ENCODE measurements at places on chromosomes 3 and 15.
A peak's percentile ranks its signal among the peaks of the same experiment; 100 is the strongest.

DNA sequence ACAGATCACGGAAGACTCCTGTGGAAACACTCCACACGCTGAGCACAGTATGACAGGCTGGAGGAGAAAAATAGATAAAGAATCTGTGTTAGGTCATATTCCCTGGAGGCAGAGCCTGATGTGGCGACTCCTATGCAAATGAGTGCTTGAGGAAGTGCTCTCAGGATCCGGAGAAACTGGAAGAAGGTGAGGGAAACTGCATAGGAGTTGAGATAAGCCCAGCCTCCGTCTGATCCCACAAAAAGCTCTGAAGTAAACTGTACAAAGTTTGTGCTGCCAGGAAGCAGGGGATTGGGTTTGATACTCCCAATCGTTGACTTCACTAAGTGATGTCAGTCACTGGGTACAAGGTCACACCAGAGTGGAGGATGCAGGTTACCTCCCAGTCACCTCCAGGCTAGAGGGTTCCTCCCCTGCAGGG is 33.4 kb downstream of the OSBPL10 start:
- DNase-seq, result no peak

DNA sequence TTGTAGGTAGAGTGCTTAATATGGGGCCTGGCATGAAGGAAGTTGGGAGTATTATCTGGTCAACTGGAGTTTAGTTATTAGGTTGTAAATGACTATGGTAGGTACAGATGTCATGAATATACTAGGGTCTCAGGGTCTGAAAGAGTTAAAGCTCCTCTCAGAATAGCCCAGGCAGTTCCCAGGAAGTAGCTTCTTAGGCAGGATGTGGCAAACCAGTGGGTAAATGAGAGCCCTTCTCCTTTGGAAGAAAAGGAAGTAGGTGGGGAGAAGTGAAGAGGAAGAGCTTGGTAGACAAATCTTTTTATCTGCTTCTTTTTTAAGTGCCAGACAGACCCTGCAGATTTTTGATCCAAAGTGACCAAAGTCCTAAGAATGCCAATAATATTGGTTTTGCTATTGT is 24.5 kb downstream of the MAP2K1 start:
- no peak for DNase-seq

GRCh38 chr15:40930430-40931299 is 1.5 kb downstream of the DLL4 start:
- DNase-seq, result no peak

GRCh38 chr3:47961036-47961435 is 55.2 kb downstream of the MAP4 start:
- no peak for DNase-seq

- DNase-seq, result no peak
Measured at GRCh38 chr3:186442162-186442561, 80.1 kb upstream of the DGKG start.

DNA sequence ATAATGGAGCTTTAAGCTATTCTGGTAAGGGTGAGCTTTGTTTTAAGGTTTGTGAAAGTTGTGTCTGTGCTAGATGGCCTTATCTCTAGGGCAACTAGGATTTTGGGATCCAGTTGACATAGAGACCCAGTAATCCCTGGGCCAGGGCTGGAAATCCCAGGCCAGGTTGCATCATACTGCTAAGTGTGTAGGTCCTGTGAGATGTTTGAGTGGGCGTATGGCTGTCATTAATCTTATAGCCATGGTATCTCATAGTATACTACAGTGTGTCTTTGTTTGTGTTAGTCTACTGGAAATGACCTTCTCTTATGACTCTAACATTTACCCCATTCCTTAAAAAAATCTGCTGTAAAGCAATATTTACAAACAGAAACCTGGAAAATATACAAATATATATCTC is 151.4 kb downstream of the CACNA2D3 start:
- DNase-seq, result no peak

GRCh38 chr3:147305533-147306250 is 100.7 kb downstream of the ZIC4 start:
- DNase-seq, result peak; percentile 86

- DNase-seq, result peak; percentile 74
Measured at GRCh38 chr15:74291101-74292071, 55.3 kb downstream of the CCDC33 start.

DNA sequence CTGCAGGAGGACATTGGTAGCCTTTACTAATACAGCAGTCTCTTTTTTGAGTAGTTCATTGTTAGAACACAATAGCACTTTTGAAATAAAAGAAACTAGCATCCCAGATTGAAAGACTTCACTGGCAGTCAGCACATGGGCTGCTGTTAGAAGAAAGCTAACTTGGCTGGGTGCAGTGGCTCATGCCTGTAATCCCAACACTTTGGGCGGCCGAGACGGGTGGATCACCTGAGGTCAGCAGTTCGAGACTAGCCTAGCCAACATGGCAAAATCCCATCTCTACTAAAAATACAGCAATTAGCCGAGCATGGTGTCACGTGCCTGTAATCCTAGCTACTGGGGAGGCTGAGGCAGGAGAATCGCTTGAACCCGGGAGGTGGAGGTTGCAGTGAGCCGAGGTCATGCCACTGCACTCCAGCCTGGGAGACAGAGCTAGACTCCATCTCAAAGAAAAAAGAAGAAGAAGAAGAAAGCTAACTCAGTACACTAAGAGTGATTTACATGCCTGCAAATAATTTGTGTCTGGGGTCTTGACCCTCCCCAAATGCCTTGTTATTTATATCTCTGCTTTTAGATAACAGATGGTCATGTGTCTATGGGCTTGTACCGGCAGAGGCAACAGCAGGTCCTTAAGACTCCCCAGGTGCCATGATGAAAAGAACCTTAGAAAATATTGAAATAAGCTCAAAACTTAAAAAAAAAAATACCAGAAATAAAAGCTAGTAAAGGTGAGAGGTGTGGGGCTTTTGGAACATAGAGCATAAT is 9.7 kb downstream of the TPM1 start:
- no peak for DNase-seq

GRCh38 chr3:176430244-176431037 is 766.8 kb downstream of the TBL1XR1 start:
- peak; percentile 60 for DNase-seq

DNA sequence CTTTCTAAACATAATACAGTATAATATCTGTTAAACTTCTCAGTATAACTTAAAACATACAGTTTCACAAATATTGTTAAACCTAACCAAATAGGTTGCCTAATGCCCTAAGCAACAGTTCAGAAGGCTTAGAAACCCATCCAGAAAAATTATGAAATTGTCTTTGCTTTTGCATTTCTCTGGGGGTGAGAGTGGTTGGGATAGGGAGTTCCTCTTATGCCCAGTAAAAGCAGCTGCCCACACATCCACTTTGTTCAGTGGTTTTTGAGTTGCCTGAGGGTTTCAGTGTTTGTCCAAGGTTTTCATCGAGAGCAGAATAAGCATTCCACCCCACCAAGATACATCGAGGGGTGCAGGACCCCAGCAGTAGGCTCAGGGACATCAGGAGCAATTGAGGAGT is 179.4 kb downstream of the CDIN1 start:
- DNase-seq, result no peak

- no peak for DNase-seq
Measured at GRCh38 chr15:87929841-87930240, 326.7 kb downstream of the NTRK3 start.

- no peak for DNase-seq
Measured at GRCh38 chr3:5635746-5636145, 448.2 kb downstream of the EDEM1 start.

DNA sequence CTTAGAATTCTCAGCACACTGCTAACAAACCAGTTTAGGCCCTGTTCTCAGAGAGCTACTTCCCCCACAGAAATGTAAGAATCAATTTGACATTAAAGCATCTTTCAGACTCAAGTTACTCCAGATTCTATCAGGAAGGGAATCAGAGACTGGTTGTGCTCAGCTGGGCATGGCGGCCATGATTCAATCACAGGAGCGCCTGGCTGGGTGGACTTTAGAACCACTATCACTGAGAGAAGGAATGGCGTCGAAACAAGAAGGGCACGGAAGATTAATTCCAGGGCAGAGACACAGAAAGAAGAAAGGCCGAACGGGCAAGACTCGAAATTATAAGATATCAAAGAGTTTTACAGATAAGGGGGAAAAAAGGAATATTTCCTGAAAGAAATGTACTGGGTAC is 6.2 kb downstream of the TNIK start:
- no peak for DNase-seq

DNA sequence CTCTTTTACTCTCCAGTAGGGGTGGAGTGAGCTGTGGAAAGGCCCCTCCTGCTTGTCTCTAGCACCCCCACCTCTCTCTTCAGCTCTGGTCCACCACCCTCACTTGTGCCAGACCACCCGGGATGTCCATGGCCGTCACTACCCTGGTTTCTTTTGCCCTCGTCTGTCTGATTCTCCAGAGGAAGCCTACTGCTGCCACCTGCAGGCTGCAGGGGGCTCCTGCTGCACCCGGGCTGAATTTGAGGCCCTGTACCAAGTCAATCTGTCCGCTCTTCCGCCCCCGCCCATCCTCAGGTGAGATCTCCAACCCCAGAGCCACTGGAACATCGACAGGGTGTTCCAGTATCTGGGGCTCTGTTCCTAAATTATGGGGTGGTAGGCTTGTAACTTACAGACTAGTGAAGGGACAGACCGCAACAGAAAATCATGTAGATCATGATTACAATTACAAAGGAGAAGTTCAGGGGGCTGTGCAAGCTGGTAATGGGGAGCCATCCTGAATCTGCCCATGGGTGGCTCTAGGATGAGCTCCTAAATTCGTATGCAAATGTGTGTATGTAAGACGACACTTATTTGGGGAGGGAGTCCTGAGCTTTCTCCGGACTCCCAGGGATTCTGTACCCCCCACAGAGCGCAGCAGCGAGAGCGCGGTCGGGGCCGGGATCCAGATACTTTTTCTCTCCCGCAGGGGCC is 683 bp upstream of the UNC45A start:
- DNase-seq, result peak; percentile 75

DNA sequence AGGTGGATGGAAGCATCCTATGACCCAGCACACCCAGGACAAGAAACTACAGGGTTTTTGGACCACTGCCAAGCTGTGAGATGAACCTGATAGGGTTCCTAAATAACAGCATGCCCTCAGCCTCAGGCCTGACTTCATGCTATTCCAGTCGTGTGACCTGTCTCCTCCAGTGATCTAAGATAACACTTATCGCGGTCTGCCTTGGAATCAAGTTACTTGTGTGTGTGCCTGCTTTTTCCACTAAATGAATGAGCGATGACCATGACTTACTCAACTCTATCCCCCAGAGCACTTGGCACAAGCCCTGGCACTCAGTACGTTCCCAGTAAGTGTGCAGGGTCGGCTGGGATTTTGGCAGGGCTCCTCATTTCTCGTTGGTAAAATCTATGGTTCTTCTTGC is 172.7 kb upstream of the TP63 start:
- no peak for DNase-seq

DNA sequence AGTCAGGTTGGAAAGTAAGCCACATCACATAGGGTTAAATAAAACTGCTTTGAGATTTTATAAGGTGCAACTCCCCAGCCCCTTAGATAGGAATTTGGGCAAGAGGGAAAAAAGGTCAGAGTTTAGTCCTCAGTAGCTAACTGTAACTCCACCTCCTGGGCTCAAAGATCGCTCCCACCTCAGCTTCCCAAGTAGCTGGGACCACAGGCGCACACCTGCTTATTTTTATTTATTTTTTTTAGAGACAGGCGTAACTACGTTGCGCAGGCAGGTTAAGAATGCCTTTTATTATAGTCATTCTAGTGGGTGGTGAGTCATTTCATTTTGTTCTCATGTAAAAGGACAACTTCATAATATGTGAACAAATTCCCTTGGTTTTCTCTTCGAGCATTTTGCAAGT is 14.7 kb downstream of the TM2D3 start:
- no peak for DNase-seq

- no peak for DNase-seq
Measured at GRCh38 chr15:90082140-90082715, 20.0 kb downstream of the IDH2 start.

- peak; percentile 38 for DNase-seq
Measured at GRCh38 chr3:144429719-144430121, 458.1 kb downstream of the DIPK2A start.

GRCh38 chr3:141663993-141664392 is 74.1 kb upstream of the RNF7 start:
- no peak for DNase-seq

DNA sequence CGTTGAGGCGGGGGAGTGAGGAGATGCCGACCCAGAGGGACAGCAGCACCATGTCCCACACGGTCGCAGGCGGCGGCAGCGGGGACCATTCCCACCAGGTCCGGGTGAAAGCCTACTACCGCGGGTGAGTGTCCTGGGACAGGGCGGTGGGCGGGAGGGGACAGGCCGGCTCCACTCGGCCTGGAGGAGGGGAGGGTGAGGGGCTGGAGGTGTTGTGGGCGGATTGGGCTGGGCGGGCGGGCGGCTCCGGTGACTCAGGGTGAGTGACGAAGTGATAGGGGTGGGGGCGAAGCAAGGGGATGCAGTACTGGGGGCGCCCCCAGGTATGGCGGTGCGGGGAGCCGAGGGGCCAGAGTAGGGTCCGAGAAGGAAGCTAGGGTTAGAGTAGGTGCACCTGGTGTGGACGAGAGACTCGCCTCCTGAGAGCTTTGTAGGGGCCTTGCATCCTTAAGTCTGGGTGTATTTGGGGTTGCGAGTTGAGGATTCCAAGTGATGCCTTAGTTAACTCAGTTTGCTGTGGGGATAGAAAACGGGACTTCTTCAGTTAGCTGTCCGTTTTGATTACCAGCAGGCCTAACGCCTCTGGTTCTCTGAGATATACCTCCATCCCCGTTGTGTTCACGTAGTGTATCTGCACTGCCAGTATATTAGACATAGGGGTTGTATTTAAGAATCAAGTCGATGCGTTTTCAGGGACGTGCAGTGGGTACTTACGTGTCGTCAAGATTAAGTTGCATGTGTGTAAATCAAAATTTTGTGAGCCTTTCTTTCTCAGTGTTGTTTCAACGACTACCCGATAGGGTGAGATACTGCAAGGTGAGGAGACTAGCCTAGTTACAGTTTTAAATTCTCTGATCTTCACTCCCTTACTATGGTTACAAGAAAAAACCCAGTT is 670 bp downstream of the PRKCI start:
- peak; percentile 27 for DNase-seq

DNA sequence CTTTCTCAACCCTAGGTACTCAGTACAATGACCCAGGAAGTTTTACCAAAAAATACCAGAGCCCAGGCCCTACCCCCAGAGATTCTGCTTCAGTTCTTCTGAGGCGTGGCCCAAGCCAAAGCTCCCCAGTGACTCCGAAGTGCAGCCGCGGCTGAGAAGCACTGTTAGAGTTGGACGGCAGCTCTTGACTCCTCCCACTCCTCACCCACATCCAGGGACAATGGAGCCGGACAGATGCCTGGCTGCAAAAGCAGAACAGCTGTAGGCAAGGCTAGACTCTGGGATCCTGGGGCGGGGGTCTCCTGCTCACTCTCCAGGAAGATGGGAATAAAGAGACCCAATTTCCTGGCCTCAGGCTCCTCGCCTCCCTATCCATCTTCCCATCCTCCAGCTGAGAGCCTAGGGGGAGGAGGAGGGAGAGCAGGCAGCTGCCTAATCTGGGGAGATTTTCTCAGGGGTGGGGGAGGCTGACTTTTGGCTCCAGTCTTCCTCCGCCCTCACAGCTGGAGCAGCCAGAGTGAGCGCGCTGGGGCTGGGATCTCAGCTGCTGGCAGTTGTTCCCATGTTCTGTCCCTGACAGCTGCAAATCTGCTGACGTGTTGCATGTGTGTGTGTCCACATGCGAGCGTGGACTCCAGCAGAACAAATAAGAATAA is 223.8 kb downstream of the OPA1 start:
- peak; percentile 34 for DNase-seq

All from fibroblast of skin of right quadriceps (primary cell).